ENCODE measurements at places on chromosomes 11 and 22.

GRCh38 chr22:28143241-28143865, 224.3 kb upstream of the PITPNB start:
- no peak for DNase-seq

DNA sequence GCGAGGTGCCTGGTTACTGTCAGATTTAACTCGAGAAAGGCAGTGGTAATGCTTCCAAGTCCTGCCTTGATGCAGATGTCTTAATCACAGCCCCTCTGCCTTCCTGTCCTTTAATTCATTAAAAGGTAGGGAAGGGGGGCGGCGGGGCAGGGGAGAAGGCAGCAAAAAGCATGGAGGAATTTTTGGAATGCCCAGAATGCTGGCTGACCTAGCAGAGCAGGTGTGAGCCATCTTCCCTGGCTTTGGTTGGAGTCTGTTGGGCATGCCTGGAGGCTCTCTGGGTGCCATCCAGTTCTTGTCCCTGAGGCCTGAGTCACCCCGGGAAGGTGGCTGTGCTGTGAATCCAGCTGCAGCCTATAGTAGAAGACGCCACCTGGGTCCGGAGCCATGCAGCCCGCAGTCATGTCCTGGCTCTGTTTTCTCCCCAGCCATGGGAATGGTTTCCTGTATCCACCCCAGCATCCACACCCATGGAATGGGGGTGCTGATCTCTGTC, 15.6 kb downstream of the KIAA1671 start:
- no peak for DNase-seq

- peak; percentile 24 for DNase-seq
Measured at GRCh38 chr22:30425616-30426387, at the start of gene MTFP1. Gene MTFP1, plus strand, starts transcription at chr22:30425768. Its CDS starts 112 bp downstream, at chr22:30425880.

GRCh38 chr11:6611092-6611962, 689 bp downstream of the TAF10 start:
- DNase-seq, result peak; percentile 24

- no peak for DNase-seq
Measured at GRCh38 chr11:110972640-110973039, 260.4 kb upstream of the ARHGAP20 start.
